Tongue (tissue), 3 donors: ENCODE measurements at places on chromosomes 16 and 17. TPM values are rescaled to one million over a fixed set of nuclear protein-coding genes. Genes with fewer than 3 reads are reported as not detected.

DNA sequence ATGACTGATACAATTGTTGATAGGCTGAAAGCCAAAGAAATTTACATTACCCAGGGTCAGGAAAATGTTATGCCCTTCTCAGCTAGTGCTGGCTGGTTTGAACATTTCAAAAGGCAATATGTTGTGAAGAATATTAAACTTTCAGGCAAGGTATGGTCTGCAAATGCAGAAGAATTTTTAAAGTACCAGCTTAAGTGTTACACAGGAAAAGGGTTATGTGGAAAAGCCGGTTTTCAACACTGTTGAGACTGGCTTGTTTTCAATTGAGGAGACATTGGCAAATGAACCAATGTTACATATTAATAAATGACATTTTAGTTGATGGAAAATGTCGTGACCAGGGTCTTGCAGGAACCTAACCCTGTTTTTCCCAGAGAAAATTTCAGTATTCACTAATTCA lies 215.8 kb upstream of the TBX2 start:
- no peak for DNase-seq

DNA sequence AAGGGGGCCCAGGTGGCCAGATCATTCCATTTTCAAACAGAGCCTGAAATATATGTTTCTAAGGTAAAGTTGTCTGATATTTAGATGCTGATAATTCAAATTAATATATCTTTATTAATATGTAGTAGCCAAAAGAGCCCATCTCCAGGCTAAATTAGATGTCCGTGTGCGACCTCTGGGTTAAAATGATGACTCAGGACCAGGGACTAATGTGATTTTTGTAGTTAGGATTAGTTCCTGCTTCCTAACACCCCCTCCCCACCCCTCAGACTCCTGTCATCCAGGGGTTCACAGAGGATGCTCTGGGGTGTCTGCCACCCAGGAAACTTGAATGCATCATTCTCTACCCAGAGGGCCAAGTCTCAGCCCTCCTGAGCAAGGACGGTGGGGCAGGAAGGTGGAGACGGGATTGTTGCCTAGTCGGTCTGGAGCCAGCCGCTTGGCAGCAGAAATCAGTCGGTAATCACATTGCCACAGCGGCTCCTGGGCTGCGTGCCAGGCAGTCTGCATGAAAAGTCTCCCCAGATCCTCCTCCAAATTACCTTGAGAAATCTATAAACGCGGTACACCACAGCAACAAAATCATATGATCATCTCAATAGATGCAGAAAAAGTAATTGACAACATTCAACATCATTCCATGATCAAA lies 29.8 kb downstream of the CNGB1 start:
- DNase-seq: peak; percentile 50

DNA sequence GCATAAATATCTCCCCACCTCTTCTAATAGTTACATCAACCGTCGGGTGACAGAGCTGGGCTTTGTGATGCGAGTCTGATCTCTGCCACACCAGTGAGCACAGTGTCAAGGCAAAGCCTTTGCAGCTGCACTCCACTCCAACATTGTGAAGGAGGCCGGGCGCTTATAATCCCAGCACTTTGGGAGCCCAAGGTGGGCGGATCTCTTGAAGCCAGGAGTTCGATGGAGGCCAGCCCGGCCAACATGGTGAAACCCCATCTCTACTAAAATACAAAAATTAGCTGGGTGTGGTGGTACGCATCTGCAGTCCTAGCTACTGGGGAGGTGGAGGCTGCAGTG lies 18.9 kb downstream of the CYB5D2 start:
- DNase-seq: no peak

DNA sequence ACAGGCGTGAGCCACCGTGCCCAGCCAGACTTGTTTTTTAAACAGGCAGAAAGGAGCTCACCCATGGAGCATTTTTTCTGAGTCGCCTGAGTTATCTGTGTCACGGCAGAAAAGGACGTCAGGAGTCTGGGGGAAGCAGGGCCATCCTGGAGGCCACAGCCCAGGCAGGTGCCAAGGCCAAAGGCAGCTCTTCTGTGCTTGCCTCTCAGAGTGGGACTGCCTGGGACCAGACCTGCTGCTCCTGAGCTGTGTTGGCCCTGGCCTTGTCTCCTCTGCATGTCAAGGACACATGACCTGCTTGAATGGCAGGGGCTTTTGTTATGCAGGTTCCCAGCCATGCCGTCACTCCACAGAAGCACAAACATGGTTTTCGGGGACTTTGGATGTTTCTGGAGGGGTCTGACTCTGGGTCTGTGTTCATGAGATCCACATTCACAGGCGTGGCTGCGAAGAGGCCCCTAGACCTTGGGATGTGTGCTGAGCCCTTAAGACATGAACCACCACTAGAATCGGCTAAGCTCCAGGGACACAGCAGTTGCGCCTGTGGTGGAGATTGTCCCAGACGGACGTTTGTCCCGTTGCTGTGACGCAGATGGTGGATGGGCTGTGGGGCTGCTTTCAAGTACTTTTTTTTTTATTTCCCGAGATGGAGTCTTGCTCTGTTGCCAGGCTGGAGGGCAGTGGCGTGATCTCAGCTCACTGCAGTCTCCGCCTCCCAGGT lies 33.8 kb downstream of the FOXK2 start:
- no peak for DNase-seq

- peak; percentile 96 for DNase-seq
These were observed 70.1 kb upstream of the CREBBP start for GRCh38 chr16:3950343-3951193.

DNA sequence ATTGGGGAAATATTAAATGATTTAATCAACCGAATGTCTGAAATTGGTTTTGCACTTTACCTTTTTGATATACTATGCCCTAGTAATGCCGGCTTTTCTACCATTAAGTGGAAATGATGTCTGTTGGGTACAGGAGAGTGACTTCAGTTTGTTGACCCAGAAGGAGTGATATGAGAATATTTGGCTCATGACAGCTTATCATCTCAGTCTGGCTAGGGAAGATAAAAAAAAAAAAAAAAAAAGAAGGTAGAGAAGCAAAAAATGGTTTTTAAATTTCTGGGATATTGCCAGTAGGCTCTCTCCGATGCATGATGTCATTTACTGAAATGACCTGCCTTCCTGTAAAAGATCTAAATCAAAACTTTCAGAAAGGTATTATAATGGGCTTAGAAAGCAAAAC lies 69.0 kb downstream of the CNTNAP4 start:
- DNase-seq: no peak

- no peak for DNase-seq
These were observed 69.7 kb downstream of the RPA1 start for GRCh38 chr17:1899403-1900000.

- no peak for DNase-seq
These were observed 116.5 kb downstream of the CMIP start for GRCh38 chr16:81560979-81561657.

GRCh38 chr17:11389583-11389982 lies 148.6 kb downstream of the SHISA6 start:
- no peak for DNase-seq

DNA sequence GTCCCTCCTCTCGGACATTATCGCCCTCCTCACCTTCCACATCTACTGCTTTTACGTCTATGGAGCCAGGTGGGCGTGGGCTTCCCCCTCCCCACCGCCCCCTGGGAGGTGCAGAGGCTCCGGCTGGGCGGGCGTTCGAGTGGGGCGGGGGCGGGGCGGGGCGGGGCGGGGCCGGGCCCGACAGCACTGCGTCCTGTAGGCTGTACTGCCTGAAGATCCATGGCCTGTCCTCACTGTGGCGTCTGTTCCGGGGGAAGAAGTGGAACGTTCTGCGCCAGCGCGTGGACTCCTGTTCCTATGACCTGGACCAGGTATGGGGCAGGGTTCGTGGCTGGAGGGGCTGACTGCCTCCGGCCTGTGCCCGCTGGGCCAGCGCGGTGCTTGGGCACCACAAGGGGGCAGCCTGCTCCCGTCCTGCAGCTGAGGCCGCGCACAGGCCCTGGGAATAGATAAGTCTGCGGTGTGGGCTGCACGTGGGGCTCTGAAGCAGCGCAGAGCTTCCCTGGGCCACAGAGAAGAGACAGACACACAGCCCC lies 9.2 kb downstream of the PIGQ start:
- DNase-seq: peak; percentile 71

GRCh38 chr16:48182979-48183537 lies 27.3 kb upstream of the ABCC12 start:
- DNase-seq: peak; percentile 15

C16orf54 gene
- total RNA-seq: 0.72 TPM

CCL3 gene
- 2.8 TPM for total RNA-seq

NUPR1 gene
- 1.4 TPM for total RNA-seq

CDH13 gene
- total RNA-seq: 106 TPM

SOX9 gene
- 14.6 TPM for total RNA-seq

RDM1 gene
- 1.6 TPM for total RNA-seq

CA7 gene
- total RNA-seq: not detected

ATP6V0C gene
- total RNA-seq: 22.9 TPM
